Lung microvascular endothelial cell (primary cell): ENCODE measurements at places on chromosomes 4 and X.

- no peak for DNase-seq
These were observed 16.4 kb downstream of the INTS6L start for GRCh38 chrX:135536877-135537276.

DNA sequence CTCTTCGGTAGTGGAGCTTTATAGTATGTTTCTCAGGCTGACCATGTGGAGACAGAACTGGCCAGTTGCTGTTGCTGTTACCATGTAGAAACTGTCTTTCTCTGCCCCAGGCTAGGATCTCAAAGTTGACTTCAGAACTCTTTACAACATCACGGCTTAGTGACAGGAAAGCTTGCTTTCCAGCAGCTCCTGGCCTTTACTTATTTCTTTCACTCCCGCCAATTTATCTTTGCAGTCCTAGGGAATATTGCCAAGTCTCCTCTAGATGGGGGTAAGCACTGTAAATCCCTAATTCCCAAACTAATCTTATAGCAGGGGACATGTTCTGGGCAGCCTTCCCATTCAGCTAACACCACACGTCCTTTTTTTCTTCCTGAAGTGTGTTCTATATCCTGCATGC is 631.6 kb downstream of the SPRY1 start:
- no peak for DNase-seq

DNA sequence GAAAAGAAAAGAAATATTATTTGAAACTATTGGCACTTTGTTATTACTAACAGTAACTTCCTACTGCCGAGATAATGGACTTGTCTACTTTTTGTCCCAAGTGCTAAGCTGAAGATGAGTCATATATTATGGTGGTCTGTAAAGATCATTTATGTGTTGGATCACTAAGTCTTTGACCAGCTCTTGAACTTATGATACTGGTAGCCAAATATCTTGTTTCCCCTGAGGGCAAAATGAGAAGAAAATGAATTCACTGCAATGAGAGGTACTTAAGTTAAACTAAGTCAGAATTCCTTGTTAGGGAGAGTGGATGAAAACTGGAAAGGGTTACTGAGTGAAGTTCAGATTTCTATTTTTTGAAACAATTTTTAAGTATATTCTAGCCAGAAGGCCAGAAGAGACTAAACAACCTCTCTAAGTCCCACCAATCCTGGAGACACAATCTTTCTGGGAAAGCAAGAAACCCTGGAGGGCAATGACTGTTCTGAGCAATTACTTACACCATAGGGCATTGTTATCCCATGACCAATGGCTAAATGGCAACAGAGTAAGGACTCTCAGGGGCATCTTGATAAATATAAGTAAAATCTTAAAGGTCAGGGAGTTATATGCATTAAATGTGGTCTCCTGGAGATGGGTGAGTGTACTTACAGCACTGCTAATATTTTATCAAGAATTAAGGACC is 287.7 kb downstream of the STIM2 start:
- no peak for DNase-seq

DNA sequence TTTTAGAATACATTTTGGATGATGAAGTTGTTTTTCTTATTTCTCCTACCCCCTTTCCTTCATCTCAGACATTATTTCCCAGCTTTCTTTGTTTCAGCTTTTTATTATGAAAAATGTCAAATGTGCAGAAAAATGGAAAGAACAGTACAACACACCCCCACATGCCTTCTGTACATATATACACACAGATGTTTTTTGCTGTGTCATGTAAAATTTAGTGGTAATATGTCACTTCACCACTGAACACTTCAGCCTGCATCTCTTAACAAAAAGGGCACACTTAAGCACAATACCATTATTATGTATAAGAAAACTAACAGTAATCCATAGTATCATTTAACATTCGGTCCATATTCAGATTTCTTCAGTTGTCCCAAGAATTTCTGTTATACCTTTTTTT is 37.8 kb downstream of the OCRL start:
- DNase-seq = no peak

DNA sequence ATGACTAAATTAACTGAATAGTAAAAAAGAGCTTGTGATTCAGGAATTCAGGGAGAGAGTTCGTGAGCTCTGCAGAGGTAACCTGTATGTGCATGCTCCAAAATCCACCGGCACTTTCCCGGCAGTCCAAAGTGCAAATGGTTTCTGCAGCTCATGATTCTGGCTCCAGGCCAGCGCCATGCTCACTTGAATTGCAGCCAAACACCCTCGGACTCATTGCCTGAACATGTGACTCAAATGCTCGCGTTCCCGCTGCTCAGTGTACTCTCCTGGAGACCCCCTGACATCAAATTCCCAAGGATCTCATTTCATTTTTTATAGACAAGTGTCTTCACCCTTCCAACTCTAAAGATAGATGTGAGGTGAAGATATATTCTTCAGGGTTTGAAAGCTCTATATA is 44.1 kb upstream of the SH3RF1 start:
- peak; percentile 87 for DNase-seq

- no peak for DNase-seq
These were observed 83.9 kb downstream of the PTTG2 start for GRCh38 chr4:38044060-38044459.

GRCh38 chr4:82733636-82734035 is 65.0 kb downstream of the SCD5 start:
- no peak for DNase-seq

DNA sequence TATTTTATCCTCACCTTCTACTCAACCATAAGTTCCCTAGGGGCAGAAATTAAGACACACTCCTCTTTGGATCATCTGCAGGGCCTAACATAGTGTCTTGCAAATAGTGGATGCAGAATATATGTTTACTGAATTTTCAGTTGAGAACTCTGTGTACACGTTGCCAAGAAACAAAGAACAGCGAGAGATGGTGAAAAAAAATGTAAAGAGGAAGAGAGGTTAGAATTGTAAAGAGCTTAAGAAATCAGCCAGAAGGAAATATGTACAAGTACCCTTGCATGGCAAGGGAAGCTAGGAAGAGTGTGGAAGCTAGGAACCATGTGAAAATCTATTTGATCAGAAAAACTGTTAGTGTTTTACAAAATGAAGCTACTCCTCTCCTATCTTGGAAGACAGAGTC is 431.0 kb downstream of the SMARCA1 start:
- no peak for DNase-seq

- peak; percentile 33 for DNase-seq
These were observed 120.5 kb downstream of the ENPP6 start for GRCh38 chr4:184097241-184097605.
